NCI-H2081 treated with DMSO at 0.1 percent for 48 hours (cell line): ENCODE measurements at places on chromosomes 12 and 14.

GRCh38 chr12:63064080-63064479 is 86.9 kb downstream of the AVPR1A start:
- DNase-seq: no peak

DNA sequence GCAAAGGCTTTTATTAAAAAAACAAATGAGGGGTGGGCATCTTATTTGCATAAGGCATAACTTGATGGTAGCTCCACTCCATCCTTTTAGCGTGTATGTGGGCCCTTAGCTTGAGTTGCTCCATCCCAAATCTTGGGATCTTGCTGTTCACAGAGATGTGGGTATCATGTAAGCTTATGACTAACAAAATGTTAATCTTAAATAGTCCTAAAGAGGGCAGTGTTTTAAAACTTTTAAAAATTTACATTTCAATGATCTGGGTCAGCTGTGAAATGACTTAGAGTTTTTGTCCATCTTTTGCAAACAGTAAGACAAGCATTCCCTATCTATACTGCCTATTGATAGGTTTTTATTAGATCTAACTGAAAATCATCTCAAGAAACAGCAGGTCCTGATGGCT is 86.0 kb downstream of the SLCO1A2 start:
- no peak for DNase-seq

DNA sequence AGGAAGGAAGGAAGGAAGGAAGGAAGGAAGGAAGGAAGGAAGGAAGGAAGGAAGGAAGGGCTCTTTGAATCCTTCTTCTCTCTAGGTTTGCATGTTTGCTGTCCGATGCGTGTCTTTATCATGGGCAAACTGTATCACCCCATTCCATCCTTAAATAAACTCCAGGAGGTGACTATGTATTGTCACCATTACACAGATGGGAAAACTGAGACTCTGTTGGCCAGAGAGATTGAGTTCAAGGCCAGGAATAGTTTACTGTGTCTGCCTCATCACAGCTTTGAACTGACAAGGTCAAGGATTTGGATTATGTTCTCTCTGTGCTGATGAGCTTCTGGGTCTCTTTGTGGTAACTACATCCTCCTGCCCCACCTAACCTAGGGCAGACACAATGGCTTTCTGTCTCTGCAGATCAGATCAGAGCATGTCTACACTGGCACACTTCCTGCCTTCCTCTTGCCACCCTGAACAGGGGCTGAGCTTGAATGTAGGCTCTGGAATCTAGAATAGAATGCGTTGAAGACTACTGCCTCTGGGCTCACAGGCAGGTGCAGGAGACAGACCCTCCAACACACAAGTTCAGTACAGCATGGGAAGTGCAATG is 78.9 kb upstream of the MAP1LC3B2 start:
- DNase-seq: no peak

DNA sequence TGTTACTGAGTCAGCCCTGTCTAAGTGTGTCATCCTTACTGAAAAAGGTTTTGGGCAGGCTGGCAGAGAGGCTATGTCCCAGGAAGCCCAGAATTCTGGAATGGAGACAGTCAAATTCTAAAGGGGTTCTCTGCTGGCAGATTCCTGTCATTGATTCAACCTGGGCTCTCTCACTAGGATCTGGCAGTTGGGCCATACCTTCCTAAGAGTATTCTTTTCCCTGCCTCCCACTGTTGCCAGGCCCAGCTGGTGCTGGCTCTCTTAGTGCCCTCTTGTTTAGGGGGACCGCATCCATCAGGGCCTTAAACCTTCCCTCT is 85.0 kb upstream of the EGLN3 start:
- no peak for DNase-seq

DNA sequence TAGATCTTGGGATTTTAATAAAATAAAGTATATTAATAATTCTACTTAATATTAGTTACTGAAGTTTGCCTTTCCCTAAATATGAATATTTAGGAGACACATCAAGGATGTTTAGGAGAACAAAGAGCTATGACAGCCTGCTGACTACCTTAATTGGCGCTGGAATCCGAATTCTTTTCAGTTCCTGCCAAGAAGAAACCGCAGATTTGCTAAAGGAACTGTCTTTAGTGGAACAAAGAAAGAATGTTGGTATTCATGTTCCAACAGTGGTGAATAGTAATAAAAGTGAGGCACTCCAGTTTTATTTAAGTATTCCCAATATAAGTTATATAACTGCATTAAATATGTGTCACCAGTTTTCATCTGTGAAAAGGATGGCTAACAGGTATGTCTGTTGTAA is 54.5 kb downstream of the MIS18BP1 start:
- DNase-seq: no peak

DNA sequence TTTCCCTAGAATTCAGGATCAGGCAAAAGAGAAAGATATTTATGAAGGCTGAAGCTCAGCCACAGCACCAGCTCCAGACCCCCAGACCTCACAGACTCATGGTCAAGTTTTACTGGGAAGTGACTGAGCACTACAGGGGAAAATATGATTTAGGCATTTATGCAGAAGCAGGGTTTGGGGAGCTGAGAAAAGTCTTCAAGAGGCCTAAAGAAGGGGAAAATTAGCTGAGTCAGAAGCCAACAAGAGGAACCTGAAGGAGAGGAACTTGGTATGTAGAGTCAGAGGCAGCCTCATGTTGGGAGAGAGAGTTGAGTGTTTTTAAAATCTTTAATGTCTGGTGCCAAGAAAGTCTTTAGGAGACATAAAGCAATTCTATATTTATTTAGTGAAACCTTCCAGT is 63.0 kb downstream of the FOS start:
- DNase-seq: no peak

- no peak for DNase-seq
Observed at GRCh38 chr12:96293093-96293492, 98.9 kb downstream of the ELK3 start.

GRCh38 chr12:94372461-94372860 is 87.2 kb downstream of the CEP83 start:
- DNase-seq: no peak

GRCh38 chr12:88558340-88558867 is 21.9 kb downstream of the KITLG start:
- no peak for DNase-seq

DNA sequence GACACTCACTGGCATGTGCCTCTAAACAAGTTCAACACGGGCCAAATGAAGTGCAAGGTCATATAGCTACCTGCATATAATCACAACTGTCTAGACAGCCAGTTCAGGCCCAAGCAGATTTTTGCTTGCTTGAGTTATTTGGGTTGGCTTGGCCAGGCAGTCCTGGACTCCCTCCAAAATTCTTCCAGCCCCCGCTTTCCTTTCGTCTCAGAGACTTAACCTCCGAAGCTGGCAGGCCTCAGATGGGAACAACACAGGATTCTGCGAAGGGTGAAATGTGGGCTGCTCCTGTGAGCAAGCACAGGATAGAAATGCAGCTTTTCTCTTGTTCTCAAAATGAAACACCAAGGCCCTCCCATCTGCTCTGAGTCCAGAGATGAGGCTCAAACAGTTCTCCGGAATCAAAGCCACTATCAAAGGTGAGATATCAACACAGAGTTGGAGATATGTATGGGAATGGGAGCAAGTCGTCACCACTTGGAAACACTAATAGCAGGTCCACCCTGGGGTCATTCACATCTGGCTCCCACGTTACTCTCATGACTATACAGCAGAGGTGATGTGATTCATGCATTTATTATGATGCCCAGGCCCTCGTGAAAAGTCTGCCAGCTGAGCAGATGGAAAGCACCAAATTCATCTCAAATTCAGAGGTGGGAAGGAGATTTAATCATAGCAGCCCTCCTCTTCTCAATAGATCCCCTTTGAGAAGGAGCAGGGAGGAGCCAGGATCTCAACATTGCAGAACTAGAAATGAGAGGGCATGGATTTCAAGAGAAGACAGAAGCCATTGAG is 389.8 kb downstream of the NUAK1 start:
- no peak for DNase-seq

DNA sequence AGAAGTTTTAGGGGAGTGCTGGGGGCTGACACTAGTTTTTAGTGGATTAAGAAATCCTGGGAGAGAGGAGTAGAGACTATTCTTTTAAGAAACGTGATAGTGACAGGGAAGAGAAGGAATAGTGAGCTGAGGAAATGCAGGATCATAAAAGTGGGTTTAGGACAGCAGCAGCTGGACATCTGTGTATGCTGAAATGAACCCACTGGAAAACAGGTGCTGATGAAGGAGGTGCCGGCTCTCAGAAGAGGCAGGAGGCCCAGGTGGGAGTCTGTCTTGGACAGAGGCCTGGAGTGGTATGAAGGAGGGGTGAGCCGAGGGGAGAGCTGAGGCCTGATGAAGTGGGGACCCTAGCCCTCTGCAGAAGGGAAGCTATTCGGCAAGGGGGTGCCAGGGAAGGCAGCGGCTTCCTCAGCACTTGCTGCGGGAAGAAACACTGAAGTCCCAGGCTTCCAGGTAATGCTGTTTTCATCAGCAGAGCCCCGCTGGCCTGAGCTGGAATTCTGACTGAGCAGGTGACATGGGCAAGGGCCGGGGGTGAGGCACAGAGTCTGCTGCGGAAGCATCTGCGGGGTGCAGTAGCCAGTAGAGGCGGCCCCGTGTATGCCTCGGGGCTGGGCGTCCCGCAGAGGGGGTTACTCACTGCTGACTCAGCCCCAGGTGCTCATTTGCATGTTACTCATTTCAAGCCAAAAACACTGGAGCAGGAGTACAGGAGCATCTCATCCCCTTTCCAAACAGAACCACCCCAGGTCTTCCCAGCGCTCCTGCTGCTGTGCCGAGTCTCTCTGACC is 89.7 kb downstream of the TMCC3 start:
- no peak for DNase-seq

- no peak for DNase-seq
Observed at GRCh38 chr12:67018105-67018504, 251.1 kb upstream of the CAND1 start.
